ENCODE measurements at places on chromosomes 5 and 9. TPM values are rescaled to one million over a fixed set of nuclear protein-coding genes. Genes with fewer than 3 reads are reported as not detected.

- H3K4me3 ChIP-seq = no peak overlapping the region
- peaks cover 44% of the 10 kb centered on the region for H3K36me3 ChIP-seq
Observed at GRCh38 chr5:81315336-81315735, 13.9 kb downstream of the ZCCHC9 start.

GRCh38 chr5:59275510-59276324 lies 617.8 kb downstream of the PDE4D start:
- H3K27me3 ChIP-seq = no peaks in the 10 kb centered on the region
- peak overlapping the region; percentile 89 for H3K4me3 ChIP-seq
- peaks cover 18% of the 10 kb centered on the region for H3K4me1 ChIP-seq
- DNase-seq = peak; percentile 61
- peak overlapping the region; percentile 97 for H3K27ac ChIP-seq
- no peaks in the 10 kb centered on the region for H3K36me3 ChIP-seq

GRCh38 chr5:5314166-5314565 lies 108.3 kb upstream of the ICE1 start:
- DNase-seq = no peak
- H3K4me1 ChIP-seq = no peaks in the 10 kb centered on the region
- H3K27me3 ChIP-seq = no peaks in the 10 kb centered on the region
- no peak overlapping the region for H3K4me3 ChIP-seq

DNA sequence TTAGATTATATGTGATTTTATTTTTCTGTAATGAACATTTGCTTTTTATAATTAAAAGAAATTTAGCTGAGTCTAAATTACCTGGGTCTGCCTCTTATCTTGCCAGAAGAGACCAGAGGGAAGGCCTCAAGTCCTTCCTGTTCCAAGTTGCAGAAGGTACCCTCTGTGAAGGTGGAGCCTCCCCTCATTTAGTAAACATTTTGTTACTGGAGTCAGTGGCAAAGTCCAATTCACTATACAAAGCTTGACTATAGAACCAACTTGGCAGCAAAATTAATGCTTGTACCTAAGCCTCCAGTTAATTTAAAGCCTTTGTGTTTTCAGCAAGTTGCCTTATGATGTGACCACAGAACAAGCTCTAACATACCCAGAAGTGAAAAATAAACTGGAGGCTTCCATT lies 42.8 kb upstream of the F2R start:
- no peak overlapping the region for H3K4me3 ChIP-seq
- no peaks in the 10 kb centered on the region for H3K27me3 ChIP-seq
- no peak for DNase-seq

GRCh38 chr5:33936004-33936380 lies 194 bp upstream of the RXFP3 start:
- DNase-seq = no peak
- no peaks in the 10 kb centered on the region for H3K36me3 ChIP-seq
- no peak overlapping the region for H3K4me3 ChIP-seq
- H3K27ac ChIP-seq = no peak overlapping the region
- H3K27me3 ChIP-seq = peaks cover 40% of the 10 kb centered on the region

DNA sequence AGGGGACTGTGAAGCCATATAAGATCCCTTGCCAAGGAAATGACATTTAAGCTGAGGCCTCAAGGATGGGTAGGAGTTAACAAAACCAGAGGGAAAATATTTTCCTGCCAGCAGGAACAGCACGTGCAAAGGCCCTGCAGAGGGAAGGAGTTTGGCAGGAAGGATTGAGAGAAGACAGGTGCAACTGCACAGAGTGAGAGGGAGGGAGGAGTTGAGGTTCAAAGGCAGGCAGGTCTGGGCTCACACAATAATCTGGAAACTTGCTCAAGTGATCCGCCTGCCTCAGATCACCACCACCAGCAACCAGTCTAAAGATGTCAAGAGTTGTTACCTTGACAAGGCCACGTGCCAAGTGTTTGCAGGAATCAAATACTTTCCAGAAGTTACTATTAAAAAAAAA lies 31.1 kb upstream of the PWWP2A start:
- DNase-seq = no peak
- H3K4me3 ChIP-seq = no peak overlapping the region
- H3K27me3 ChIP-seq = no peaks in the 10 kb centered on the region
- no peaks in the 10 kb centered on the region for H3K4me1 ChIP-seq

DNA sequence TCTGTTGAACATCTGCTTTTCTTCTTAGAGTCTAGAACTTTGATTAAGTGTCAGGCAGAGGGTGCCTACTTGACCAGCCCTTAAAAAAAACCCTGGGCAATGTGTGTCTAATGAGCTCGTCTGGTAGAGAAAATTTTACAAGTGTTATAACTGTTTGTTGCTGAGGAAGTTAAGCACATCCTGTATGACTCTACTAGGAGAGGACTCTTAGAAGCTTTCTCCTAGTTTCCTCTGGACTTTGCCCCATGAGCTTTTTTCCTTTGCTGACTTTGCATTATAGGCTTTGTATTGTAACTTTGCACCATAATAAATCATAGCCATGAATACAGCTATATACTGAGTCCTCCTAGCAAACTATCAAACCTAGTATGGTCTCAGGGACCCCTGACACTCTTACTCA lies 39.4 kb downstream of the GNG10 start:
- no peak overlapping the region for H3K4me3 ChIP-seq
- no peak for DNase-seq
- no peak overlapping the region for H3K27ac ChIP-seq
- no peaks in the 10 kb centered on the region for H3K36me3 ChIP-seq
- H3K4me1 ChIP-seq = no peaks in the 10 kb centered on the region

DNA sequence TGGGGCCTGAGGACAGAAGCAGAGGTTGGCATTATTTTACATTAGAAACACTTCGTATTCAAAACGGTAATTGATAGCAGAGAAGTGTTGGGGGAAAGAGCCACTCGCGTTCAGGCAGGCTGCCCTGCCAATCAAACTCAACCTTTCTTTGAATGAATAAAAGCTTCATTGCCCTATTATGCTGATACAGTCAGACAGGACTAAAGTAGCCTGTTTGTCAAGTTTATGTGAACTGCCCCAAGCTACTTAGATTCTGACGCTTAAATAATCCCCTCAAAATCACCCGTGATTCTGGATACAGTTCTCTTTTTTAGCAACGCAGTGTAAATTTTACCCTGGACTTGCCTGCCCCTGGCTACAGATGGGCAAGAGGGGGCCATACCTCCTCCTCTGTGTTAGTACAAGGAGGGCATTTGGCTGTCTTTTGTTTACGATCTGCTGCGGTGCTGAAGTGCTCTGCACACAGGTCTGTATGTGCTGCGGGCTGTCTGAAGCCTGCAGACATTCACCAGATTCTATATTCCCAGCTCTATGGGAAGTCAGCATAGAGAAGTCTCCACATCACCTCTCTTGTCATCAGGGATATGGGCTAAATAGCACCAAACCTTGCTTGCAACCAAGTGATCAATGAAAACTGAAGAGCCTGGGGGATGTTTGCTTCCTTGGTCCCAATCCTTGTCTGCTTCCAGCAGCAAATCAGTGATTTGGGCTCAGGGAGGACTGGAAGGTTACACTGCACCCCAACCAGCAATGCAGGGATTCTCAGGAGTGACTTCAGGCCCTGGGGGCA lies 218.4 kb downstream of the EBF1 start:
- peaks cover 24% of the 10 kb centered on the region for H3K27me3 ChIP-seq
- no peak overlapping the region for H3K27ac ChIP-seq
- DNase-seq = no peak
- peaks cover 16% of the 10 kb centered on the region for H3K4me1 ChIP-seq
- H3K4me3 ChIP-seq = no peak overlapping the region

DNA sequence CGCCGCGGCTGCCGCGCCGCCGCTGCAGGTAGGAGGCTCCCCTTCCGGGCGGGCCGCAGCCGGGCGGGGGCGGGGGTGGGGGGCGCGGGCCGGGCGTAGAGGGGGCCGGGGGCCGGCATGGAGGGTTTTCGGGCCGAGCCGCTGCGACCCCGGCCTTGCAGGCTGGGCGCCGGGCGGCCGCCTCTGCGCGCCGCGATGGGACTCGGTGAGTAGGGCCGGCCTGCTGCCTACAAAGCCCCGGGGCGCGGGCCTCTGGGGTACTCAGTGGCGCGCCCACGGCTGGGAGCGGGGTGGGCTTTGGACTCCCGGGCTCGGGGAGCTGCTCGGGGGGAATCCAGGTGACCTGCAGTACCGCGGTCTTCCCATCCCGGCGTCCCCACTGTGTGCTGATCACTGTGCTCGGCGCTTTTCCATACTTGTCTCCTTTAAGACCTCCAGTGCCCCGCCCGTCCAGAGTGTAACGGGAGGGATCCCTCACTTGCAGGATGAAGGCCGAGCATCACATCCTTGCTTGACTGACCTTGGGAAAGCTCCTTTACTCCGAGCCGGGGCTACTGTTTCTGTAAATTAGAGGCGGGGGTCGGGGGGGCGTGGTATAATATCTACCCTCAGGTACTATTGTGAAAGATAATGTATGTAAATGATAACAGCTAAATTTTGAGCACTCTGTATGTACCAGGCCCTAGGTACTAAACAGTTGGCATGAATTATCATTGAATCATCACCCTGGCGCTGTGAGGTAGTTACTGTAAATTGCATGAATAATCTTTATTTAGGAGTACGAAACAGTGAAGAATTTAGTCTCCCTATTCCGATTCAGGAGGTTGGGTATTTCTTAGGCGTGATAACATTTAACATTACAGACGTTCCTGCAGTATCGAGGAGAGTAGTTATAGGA lies 672 bp downstream of the MSANTD3 start:
- peak overlapping the region; percentile 68 for H3K27ac ChIP-seq
- H3K36me3 ChIP-seq = peaks cover 14% of the 10 kb centered on the region
- no peaks in the 10 kb centered on the region for H3K27me3 ChIP-seq
- peak overlapping the region; percentile 69 for H3K4me3 ChIP-seq

DNA sequence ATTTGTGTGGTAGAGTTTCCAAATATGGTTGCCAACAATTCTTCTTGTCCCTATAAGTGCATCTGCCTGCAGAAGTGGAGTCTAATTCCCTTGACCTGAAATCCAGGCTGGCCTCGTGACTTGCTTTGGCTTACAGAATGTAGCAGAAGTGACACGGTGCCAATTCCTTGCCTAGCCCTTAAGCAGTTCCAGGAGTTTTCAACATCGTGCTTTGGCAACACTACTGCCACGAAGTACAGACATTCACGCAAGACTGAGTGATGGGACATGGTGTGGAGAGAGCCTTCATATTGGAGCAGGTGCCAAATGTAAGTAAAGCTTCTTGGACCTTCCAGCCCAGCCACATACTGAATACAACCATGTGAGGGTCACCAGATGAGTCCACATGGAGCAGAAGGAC lies 92.9 kb upstream of the NEK6 start:
- DNase-seq = peak; percentile 25
- H3K27ac ChIP-seq = no peak overlapping the region
- H3K4me1 ChIP-seq = no peaks in the 10 kb centered on the region
- no peaks in the 10 kb centered on the region for H3K36me3 ChIP-seq
- H3K27me3 ChIP-seq = peaks cover 95% of the 10 kb centered on the region

GRCh38 chr9:131863306-131863896 lies 123.5 kb upstream of the RAPGEF1 start:
- H3K4me1 ChIP-seq = no peaks in the 10 kb centered on the region
- DNase-seq = no peak
- H3K4me3 ChIP-seq = no peak overlapping the region
- no peak overlapping the region for H3K27ac ChIP-seq
- no peaks in the 10 kb centered on the region for H3K27me3 ChIP-seq

GRCh38 chr5:169945831-169946261 lies 34.4 kb downstream of the INSYN2B start:
- H3K36me3 ChIP-seq = no peaks in the 10 kb centered on the region
- no peak overlapping the region for H3K4me3 ChIP-seq
- H3K27ac ChIP-seq = no peak overlapping the region
- DNase-seq = peak; percentile 68
- no peaks in the 10 kb centered on the region for H3K27me3 ChIP-seq

- no peak overlapping the region for H3K27ac ChIP-seq
- H3K4me1 ChIP-seq = peaks cover under 1% of the 10 kb centered on the region
- no peaks in the 10 kb centered on the region for H3K36me3 ChIP-seq
- no peak for DNase-seq
- H3K27me3 ChIP-seq = no peaks in the 10 kb centered on the region
Observed at GRCh38 chr9:115296831-115297565, 179.0 kb upstream of the TNC start.

- H3K27me3 ChIP-seq = no peaks in the 10 kb centered on the region
- H3K4me1 ChIP-seq = no peaks in the 10 kb centered on the region
- H3K27ac ChIP-seq = no peak overlapping the region
- H3K36me3 ChIP-seq = no peaks in the 10 kb centered on the region
- no peak overlapping the region for H3K4me3 ChIP-seq
Observed at GRCh38 chr9:36151316-36152210, 15.0 kb downstream of the GLIPR2 start.

GRCh38 chr9:29212397-29213387 lies 1639.4 kb upstream of the C9orf72 start:
- peak overlapping the region; percentile 86 for H3K4me3 ChIP-seq
- H3K4me1 ChIP-seq = peaks cover 13% of the 10 kb centered on the region
- H3K27me3 ChIP-seq = no peaks in the 10 kb centered on the region
- no peaks in the 10 kb centered on the region for H3K36me3 ChIP-seq
- no peak overlapping the region for H3K27ac ChIP-seq

- H3K27ac ChIP-seq = no peak overlapping the region
- DNase-seq = peak; percentile 70
- H3K36me3 ChIP-seq = no peaks in the 10 kb centered on the region
- no peak overlapping the region for H3K4me3 ChIP-seq
- H3K27me3 ChIP-seq = no peaks in the 10 kb centered on the region
- H3K4me1 ChIP-seq = no peaks in the 10 kb centered on the region
Observed at GRCh38 chr9:7489036-7489435, 310.5 kb downstream of the DMAC1 start.

DNA sequence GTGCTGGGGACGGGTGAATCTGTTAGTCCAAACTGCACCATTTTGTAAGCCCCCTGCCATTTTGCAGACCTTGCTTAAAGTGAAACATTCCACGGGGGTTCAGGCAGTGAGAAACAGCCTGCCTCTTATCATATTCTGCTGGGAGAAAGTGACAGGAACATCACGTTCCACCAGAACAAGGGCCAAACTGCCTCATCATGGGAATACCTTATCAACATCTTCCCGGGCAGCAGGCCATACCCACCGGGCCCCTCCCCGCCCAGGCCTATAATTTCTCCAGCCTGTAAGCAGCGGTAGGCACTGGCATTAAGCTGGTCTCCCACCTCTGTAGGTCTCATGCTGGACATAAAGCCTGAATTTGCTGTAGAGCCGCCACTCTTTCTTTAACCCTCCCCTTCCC lies 1.5 kb upstream of the CFAP77 start:
- no peak for DNase-seq
- H3K27ac ChIP-seq = no peak overlapping the region
- H3K4me3 ChIP-seq = no peak overlapping the region
- H3K4me1 ChIP-seq = peaks cover 21% of the 10 kb centered on the region
- no peaks in the 10 kb centered on the region for H3K36me3 ChIP-seq
- peaks cover 14% of the 10 kb centered on the region for H3K27me3 ChIP-seq

GRCh38 chr5:103674739-103675138 lies 112.2 kb upstream of the NUDT12 start:
- H3K4me3 ChIP-seq = no peak overlapping the region
- H3K27me3 ChIP-seq = no peaks in the 10 kb centered on the region
- no peak overlapping the region for H3K27ac ChIP-seq
- no peaks in the 10 kb centered on the region for H3K36me3 ChIP-seq
- DNase-seq = no peak

The HAVCR2 gene
- total RNA-seq = 0.17 TPM

The DEPDC1B gene
- 6.0 TPM for total RNA-seq

The SLC34A3 gene
- not detected for total RNA-seq

The FBLL1 gene
- 0.42 TPM for total RNA-seq

The OBP2B gene
- not detected for total RNA-seq

The FBP1 gene
- not detected for total RNA-seq

The PPIC gene
- 65.0 TPM for total RNA-seq

The ADAMTS6 gene
- 17.8 TPM for total RNA-seq

The GGTA1 gene
- total RNA-seq = not detected

The PTGER4 gene
- total RNA-seq = 2.5 TPM

The RANBP17 gene
- 25.8 TPM for total RNA-seq

The ANKRD31 gene
- 0.56 TPM for total RNA-seq
